ENCODE measurements at places on chromosomes 12 and 14. TPM values are rescaled to one million over a fixed set of nuclear protein-coding genes. Genes with fewer than 3 reads are reported as not detected.

CLEC6A gene
- not detected for total RNA-seq

SPPL3 gene
- 26.7 TPM for total RNA-seq

TPH2 gene
- not detected for total RNA-seq

DNA sequence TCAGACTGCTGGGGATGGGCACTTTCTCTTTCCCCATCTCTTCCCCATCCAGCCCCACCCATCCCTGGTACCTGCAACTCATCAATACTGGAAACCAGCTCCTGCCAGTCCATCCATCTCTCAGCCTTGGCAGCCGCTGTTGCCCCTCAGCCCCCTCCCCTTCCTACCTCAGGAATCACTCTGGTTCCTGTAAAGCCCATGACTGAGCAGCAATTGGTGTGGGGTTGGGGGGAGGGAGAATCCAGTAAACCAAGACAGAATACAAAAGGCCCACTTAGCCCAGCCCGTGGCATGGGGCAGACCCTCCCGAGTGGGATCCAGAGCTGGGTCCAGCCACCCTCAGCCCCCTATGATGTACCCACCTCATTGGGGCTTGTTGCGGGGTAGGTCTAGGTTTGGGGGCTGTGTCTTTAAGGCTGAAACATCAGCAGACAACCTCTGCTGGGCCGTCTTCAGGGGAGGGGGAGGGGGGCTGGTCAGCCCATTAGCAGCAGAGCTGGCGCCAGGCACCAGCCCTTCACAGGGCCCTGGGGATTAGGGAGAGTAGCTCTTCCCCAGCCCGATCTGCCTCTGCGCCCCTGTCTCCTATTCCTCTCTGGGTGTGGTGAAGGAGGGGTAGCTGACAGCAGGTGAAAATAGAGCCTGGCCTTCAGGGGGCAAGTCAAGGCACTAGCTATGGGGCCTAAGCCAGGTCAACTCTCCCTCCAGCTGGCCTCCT lies 702 bp upstream of the PRPH start:
- peaks cover 48% of the 10 kb centered on the region for H3K27me3 ChIP-seq
- no peak for DNase-seq
- H3K4me1 ChIP-seq: peaks cover 12% of the 10 kb centered on the region
- H3K27ac ChIP-seq: no peak overlapping the region
- H3K4me3 ChIP-seq: no peak overlapping the region
- H3K36me3 ChIP-seq: no peaks in the 10 kb centered on the region

GRCh38 chr14:22648506-22648905 lies 4.4 kb upstream of the OR6J1 start:
- H3K4me3 ChIP-seq: no peak overlapping the region
- no peak overlapping the region for H3K27ac ChIP-seq
- DNase-seq: no peak
- peaks cover 5% of the 10 kb centered on the region for H3K4me1 ChIP-seq

RTL1 gene
- total RNA-seq: not detected

SRRM4 gene
- not detected for total RNA-seq

GRCh38 chr14:42541535-42542001 lies 934.9 kb downstream of the LRFN5 start:
- H3K36me3 ChIP-seq: no peaks in the 10 kb centered on the region
- H3K4me1 ChIP-seq: no peaks in the 10 kb centered on the region
- no peak overlapping the region for H3K4me3 ChIP-seq
- no peak overlapping the region for H3K27ac ChIP-seq

DNA sequence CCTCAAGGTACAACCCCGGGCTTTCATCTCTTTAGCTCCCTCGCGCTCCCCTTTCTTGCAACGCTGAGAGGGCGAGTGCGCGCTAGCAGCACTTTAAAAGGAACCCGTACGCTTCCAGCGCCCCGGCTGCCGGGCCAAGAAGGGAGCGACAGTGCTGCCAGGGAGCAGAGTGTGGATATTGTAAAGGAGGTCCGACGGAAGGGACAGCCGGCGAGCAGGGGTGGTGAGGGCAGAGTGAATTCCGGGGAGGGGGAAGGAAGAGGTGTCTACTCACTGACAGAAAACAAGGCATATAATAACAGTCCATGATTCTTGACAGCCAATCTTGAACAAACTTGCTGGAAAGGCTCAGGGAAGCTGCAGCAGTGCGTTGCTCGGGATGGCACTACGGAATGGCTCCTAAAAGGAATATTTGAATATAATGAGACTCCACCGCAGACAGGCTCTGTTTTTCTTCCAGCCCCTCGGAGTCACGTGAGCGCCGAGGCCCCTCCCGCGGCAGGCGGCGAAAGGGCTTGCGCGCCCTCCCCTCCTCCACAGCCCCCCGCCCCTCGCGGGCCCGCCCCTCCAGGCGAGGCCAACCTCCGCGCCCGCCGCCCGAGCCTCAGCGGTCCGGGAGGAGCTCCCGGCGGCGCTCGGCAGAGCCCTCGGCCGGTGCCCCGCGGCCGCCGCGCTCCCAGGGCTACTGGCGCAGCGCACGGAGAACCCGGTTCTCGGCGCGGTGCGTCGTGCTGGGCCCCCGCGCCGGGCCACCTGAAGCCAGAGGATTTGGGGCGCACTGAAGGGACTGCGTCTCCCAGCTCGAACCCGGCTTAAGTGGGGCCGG lies 3.4 kb downstream of the BMP4 start:
- peaks cover 53% of the 10 kb centered on the region for H3K27me3 ChIP-seq
- DNase-seq: peak; percentile 52
- peaks cover 30% of the 10 kb centered on the region for H3K4me1 ChIP-seq
- no peaks in the 10 kb centered on the region for H3K36me3 ChIP-seq

DNA sequence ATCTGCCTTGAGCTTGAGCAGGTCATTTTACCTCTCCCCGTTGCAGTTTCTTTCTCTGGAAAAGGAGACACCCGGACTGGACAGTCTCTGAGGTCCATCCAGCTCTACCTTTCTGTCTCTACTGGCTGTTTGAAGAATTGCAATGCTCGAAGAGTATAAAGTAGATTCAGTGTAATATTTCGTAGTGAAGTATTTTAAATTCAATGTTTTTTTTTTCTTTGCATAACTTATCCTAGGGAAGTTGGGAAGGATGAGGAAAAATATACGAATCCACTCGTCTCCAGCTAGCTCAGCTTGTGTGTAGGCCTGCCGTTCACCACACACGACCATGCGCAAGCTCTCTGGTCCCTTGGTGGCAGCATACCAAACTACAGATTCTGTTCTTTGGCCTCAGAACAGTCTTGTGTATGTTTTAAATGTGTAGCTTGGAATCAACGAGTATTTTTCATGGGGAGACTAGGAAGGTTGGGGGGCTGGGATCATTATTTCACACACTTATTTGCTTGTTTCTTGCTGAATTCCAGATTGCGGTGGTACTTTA lies 307.9 kb downstream of the CACNA1C start:
- no peaks in the 10 kb centered on the region for H3K36me3 ChIP-seq
- no peak for DNase-seq
- no peak overlapping the region for H3K4me3 ChIP-seq
- peaks cover 19% of the 10 kb centered on the region for H3K4me1 ChIP-seq
- no peak overlapping the region for H3K27ac ChIP-seq

DNA sequence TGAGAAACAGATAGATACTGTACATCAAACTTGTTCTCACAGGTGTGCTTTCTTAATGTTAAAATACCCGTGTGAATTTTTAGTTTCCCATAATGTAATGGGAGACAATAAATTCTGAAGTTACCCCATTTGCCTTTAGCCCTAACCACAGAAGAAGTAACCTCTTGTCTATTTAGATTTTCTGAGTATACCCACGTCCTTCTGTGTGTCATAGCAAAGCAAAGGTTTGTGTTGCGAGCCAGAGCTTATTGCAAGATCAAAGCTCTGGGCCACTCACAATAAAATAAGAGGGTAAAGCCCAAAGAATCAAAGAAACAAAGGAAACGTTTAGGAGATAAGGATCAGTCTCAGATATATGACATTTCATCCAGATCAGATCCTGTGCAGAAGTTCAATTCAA lies 73.9 kb downstream of the BMP4 start:
- peaks cover 3% of the 10 kb centered on the region for H3K27me3 ChIP-seq
- DNase-seq: no peak
- no peak overlapping the region for H3K27ac ChIP-seq
- H3K4me1 ChIP-seq: no peaks in the 10 kb centered on the region
- no peaks in the 10 kb centered on the region for H3K36me3 ChIP-seq

DNA sequence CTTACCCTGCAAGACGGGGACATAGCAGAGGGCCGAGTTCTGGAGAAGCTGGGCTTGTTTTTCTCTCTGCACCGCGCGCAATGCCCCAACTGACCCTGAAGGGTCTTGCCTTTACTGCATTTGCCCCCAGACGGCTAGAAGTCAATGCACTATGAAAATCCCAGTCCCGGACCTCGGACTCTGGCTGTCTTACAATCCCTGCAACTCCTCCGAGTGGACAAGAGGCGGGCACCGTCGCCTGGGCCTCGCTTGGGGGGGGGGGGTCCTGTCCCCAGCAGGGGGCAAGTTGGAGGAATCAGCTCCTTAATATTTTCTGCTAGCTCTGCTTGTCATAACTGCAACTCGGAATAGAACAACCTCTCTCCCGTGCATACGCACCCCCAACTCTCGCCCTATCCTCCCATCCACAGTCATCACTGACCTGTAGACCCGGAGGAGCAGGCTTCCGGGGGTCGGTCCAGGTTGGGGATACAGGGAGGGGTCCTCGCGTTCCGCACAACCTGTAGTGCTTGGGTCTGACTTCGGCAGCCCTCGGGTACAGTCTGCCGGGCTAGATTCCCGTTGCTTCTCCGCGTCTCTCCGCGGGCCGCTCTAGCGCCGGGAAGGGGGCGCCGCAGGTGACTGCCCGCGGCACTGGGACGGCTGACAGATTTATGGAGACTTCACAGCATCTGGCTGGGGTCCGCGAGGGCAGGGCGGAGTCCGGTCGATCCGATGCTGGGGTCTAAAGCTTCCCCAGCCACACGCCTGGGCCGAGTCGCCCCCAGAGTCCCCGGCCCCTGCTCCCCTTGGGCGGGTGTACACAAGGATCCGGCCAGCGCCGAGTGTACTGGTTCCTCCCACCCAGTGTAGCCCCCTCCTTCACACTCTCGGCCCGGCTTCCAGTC lies 3.3 kb upstream of the PAX9 start:
- no peak overlapping the region for H3K4me3 ChIP-seq
- DNase-seq: no peak
- H3K36me3 ChIP-seq: peaks cover 3% of the 10 kb centered on the region
- peaks cover 39% of the 10 kb centered on the region for H3K4me1 ChIP-seq

DNA sequence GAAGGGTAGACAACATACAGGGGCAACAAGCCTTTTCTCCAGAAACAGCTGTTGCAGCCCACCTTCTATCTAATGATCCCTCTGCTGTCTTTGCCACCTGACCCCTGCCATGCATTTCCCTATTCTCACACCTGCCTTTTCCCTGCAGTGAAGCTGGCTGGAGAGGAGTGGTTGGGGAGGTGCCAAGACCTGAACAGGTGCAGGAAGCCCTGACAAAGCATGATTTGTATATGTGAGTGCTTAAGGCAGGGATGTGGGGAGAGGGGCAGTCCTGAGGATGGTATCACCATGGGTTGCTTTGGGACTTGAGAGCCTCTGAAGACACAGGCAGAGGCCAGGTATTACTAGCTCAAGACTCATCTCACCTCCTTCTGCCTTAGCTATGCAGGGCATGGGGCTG lies 2.9 kb upstream of the PFDN5 start:
- no peaks in the 10 kb centered on the region for H3K27me3 ChIP-seq
- no peak overlapping the region for H3K27ac ChIP-seq
- peaks cover 40% of the 10 kb centered on the region for H3K4me1 ChIP-seq
- no peak for DNase-seq
- peaks cover 64% of the 10 kb centered on the region for H3K36me3 ChIP-seq

RFX4 gene
- not detected for total RNA-seq

- H3K36me3 ChIP-seq: no peaks in the 10 kb centered on the region
- no peak overlapping the region for H3K27ac ChIP-seq
- H3K4me1 ChIP-seq: no peaks in the 10 kb centered on the region
- H3K4me3 ChIP-seq: no peak overlapping the region
These were observed 106.8 kb upstream of the RTL1 start for GRCh38 chr14:101010293-101010692.

- peaks cover 81% of the 10 kb centered on the region for H3K36me3 ChIP-seq
- H3K27ac ChIP-seq: peak overlapping the region; percentile 76
- no peaks in the 10 kb centered on the region for H3K27me3 ChIP-seq
- DNase-seq: no peak
- H3K4me1 ChIP-seq: peaks cover 70% of the 10 kb centered on the region
- H3K4me3 ChIP-seq: no peak overlapping the region
These were observed 34.5 kb downstream of the VDR start for GRCh38 chr12:47870175-47870781.

DNA sequence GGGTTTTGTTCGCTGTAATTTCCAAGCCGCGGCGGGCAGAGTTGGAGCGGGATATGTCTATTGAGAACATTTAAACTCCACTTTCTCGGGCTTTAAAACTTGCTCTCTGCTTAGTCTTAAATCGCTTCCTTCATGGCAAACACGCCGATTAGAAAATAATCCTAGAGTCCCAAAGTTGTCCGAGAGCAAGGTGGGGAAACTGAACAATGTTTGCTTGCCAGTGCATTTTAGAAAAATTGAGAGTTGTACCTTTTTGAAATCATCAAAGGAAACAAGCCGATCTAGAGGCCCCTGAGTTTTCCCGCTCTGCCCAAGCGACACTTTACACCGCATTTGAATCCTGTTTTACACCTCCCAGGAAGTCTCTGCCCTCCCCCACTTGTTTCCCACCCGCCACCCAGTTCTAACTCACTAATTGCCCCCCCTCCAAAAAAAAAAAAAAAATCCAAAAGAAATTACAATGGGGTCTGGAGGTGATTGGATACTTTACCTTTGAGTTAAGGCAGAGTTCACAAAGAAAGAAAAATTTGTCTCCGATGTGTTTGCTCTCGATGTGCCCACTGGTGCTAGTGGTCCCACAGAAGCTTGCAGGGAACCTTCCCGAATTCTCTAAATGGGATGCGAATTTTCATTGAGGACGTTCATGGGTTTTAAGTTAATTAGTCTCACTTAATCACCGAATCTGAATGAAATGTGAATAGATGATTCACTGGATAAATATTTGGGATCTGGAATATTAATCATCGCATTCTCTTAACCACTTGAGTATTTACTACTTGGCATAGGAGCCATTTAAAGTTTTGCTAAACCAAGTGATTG lies 2.3 kb downstream of the HMGA2 start:
- peaks cover 12% of the 10 kb centered on the region for H3K4me1 ChIP-seq
- no peaks in the 10 kb centered on the region for H3K36me3 ChIP-seq
- no peak overlapping the region for H3K27ac ChIP-seq
- no peak overlapping the region for H3K4me3 ChIP-seq

- no peak overlapping the region for H3K27ac ChIP-seq
- H3K27me3 ChIP-seq: no peaks in the 10 kb centered on the region
- H3K4me3 ChIP-seq: no peak overlapping the region
- peaks cover 36% of the 10 kb centered on the region for H3K4me1 ChIP-seq
- H3K36me3 ChIP-seq: peaks cover 6% of the 10 kb centered on the region
These were observed 29.1 kb upstream of the SLC38A2 start for GRCh38 chr12:46401662-46402061.

GRCh38 chr12:117192057-117192456 lies 1.8 kb upstream of the FBXO21 start:
- peaks cover 7% of the 10 kb centered on the region for H3K36me3 ChIP-seq
- peaks cover 25% of the 10 kb centered on the region for H3K4me1 ChIP-seq
- H3K27me3 ChIP-seq: no peaks in the 10 kb centered on the region

GRCh38 chr12:89153341-89153740 lies 199.0 kb downstream of the DUSP6 start:
- H3K27me3 ChIP-seq: no peaks in the 10 kb centered on the region
- H3K4me1 ChIP-seq: peaks cover 27% of the 10 kb centered on the region
- no peak for DNase-seq
- H3K4me3 ChIP-seq: no peak overlapping the region
- peaks cover 2% of the 10 kb centered on the region for H3K36me3 ChIP-seq

- no peak overlapping the region for H3K27ac ChIP-seq
- no peak for DNase-seq
- H3K27me3 ChIP-seq: no peaks in the 10 kb centered on the region
- no peak overlapping the region for H3K4me3 ChIP-seq
These were observed 62.8 kb upstream of the FOXN3 start for GRCh38 chr14:89479802-89480201.

OLR1 gene
- not detected for total RNA-seq
